ENCODE measurements at places on chromosomes 1 and 21.

DNA sequence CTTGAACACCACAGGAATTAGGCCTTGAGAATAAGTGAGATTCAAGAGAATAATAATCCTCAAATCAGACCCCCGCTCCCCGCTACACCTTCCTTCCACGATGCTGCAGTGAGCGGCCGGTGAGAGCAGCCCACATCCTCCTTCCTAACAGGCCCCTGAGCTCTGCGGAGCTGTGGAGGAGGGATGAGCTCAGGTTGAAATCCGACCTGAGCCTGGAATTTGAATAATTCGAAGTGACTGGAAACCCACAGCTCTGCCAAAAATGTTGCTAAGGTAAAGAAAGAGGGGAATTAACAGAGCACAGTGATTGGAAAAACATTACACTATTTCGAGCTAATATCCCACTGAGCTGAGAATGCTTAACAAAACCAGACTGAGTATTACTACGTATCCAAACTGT, 90.0 kb downstream of the URB2 start:
- H3K4me1 ChIP-seq = peaks cover 2% of the 10 kb centered on the region
- DNase-seq = no peak
- peaks cover 5% of the 10 kb centered on the region for H3K27me3 ChIP-seq
- H3K27ac ChIP-seq = no peak overlapping the region
- no peak overlapping the region for H3K4me3 ChIP-seq

- H3K36me3 ChIP-seq = peaks cover 2% of the 10 kb centered on the region
- H3K4me1 ChIP-seq = no peaks in the 10 kb centered on the region
- no peak for DNase-seq
Measured at GRCh38 chr1:6984986-6985385, 199.7 kb downstream of the CAMTA1 start.

- H3K27ac ChIP-seq = no peak overlapping the region
- peaks cover 2% of the 10 kb centered on the region for H3K4me1 ChIP-seq
- no peak overlapping the region for H3K4me3 ChIP-seq
- H3K27me3 ChIP-seq = peaks cover 46% of the 10 kb centered on the region
Measured at GRCh38 chr1:182917378-182917777, 35.6 kb downstream of the SHCBP1L start.

DNA sequence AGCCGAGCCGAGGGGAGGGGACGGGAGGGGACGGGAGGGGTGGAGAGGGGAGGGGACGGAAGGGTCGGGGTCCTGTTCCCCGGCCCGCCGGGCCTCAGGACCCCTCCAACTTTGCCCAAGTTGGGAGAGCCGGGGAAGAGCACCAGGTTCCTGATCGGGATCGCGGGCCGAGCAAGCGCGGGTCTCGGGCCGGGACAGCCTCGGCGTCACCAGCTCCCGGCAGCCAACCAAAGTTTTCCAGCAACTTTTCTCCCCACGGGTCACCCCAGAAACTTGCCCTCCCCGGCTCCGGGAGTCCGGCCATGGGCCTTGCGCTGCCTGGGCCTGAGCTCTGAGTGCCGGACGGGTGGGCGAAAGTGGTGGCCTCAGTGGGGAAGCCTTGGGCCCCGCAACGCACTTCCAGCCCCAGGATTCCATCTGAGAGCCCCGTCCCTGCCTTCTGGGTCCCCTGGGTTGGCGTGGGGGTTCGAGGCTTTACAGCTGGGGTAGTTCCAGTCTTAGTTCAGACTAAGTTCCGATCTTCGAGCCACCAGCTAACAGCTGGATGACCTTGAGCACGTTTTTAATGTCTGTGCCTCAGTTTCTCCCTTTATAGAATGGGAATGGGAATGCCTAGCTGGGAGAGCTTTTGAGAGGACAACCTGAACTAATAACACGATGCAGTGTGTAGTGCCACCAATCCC, 458 bp downstream of the ZC3H12A start:
- no peak for DNase-seq
- H3K27me3 ChIP-seq = no peaks in the 10 kb centered on the region
- H3K36me3 ChIP-seq = peaks cover 7% of the 10 kb centered on the region

DNA sequence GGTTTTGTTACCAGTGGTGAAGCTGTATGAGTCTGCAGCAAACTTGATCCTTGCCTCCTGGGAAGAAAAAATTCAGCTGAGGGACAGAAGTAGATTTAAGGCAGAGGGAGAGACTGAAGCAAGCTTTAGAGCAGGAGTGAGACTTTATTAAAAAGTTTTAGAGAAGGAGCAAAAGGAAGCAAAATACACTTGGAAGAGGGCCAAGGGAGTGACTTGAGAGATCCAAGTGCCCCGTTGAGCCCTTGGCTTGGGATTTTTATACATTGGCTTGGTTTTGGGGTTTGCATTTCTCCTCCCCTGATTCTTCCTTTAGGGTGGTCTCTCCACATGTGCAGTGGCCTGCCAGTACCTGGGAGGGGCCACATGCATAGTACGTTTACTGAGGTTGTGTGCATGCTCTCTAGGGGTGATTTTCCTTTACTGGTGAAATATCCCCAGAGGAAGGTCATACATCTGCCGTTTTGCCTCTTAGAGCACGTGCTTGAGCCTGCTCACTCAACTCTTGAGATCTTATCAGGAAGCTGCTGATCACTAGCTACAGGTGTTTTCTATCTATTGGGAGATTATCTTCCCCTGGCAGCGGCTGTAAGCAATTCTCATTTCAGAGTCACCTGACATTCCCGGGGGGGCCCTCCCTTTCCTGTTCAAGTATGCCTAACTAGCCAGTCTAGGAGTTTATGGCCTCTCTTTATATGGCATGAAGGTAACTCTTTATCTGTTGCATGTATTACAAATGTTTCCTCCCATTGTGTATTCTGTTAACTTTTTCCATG, 20.3 kb downstream of the FASLG start:
- H3K4me1 ChIP-seq = peaks cover 35% of the 10 kb centered on the region
- H3K4me3 ChIP-seq = no peak overlapping the region
- no peak overlapping the region for H3K27ac ChIP-seq
- no peaks in the 10 kb centered on the region for H3K27me3 ChIP-seq

DNA sequence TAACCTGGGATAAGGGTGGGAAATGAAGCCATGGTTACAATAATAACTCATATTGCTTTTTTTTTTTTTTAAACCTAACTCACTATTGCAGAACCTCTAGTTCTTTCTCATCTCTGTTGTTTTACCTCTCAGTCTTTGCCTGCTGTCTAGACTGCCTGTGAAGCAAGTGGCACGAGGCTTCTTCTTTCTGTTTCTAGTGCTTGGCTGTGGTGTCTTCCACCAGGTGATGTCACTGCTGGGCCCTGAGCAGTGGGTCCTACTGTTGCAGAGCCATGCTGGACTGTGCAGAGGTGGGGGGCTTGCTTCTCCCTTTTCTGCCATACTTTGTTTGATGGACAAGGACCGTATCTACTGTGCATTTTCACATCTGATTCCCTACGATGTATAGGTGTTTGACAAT, 51.7 kb downstream of the ZNF326 start:
- DNase-seq = no peak
- peaks cover 30% of the 10 kb centered on the region for H3K27me3 ChIP-seq
- H3K4me3 ChIP-seq = no peak overlapping the region
- H3K4me1 ChIP-seq = peaks cover 4% of the 10 kb centered on the region
- no peak overlapping the region for H3K27ac ChIP-seq

DNA sequence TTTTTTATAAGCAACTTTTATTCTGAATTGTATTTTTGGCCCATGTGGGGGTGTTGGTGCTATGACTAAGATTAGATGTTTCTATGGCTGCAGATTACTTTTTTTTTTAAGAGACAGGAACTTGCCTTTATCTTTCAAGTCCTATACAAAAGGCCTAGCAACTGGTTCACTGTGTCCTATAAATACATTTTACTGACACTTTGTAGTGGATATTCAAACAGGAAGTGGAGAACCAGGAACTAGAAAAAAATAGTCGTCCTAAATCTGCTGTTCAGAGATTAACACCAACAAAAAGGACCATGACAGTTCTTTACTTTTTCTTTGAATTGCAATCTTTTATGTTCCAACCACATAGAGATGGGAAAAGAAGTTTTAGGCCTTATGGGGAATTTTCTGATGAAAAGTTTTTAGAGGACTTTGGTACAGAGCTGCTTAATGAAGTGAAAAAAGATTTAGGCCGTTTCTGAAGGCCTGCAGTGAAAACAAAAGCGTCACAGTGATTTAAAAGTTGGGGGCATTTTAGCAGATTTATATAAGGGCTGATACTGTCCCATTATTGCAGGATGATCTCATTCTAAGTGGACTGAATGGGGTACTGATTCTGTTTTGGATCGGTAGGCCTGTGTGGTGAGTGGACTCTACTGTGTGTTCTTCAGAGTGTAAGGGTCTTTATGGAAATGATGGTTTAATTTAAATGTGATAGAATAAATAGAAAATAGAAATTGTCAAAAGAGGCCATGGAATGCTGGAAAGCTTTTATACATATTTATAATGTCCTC, 136.4 kb upstream of the DEPDC1 start:
- no peak for DNase-seq
- no peak overlapping the region for H3K27ac ChIP-seq
- H3K4me3 ChIP-seq = no peak overlapping the region
- no peaks in the 10 kb centered on the region for H3K36me3 ChIP-seq

DNA sequence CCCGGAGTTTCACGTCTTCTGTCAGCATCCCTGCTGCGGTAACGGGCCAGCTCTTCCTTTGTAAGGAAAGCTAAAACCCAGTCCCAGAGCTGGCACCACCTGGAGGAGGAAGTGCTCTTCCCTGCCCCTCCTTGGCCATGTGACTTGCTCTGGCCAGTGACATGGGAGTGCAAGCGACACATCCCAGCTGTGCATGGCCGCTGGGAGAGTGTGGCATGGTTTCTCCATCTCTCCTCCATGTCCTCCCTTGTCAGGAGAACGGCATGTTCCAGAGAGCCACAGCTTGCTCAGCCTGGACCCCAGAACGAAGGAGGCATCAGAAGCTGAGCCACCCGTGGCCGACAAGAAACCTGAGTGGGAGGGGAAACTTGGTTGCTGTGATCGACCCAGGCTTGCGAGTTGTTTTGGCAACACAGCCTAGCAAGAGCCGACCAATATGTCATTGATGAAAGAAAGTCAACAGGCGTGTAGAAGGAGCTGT, 2.7 kb upstream of the PRXL2B start:
- H3K4me3 ChIP-seq = peak overlapping the region; percentile 91
- H3K27ac ChIP-seq = peak overlapping the region; percentile 97
- peaks cover 3% of the 10 kb centered on the region for H3K36me3 ChIP-seq
- H3K4me1 ChIP-seq = peaks cover 37% of the 10 kb centered on the region

- H3K4me3 ChIP-seq = no peak overlapping the region
- H3K27me3 ChIP-seq = peaks cover 53% of the 10 kb centered on the region
- DNase-seq = no peak
- no peaks in the 10 kb centered on the region for H3K4me1 ChIP-seq
- no peak overlapping the region for H3K27ac ChIP-seq
Measured at GRCh38 chr1:207938016-207938415, 27.1 kb upstream of the CD34 start.

DNA sequence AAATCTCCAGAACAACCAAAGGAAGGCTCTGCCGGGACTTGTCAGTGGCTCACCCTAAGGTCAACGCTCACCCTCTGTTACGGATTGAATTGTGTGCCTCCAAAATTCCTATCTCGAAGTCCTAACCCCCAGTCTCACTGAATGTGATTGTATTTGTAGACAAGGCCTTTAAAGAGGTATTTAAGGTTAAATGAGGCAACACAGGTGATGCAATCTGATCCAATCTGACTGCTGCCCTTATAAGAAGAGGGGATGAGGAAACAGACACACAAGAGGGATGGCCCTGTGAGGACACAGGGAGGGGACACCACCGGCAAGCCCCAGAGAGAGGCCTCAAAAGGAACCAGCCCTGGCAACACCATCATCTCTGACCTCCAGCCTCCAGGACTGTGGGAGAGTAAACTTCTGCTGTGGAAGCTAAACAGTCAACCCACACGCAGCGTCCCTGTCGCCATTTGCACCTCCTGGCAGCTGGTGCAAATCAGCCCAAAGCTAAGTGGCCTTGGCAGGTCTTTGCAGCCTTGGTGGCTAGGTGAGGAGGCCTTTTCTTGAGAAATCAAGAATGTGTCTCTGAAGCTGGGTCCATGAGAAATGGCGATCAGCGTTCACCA, 24.2 kb downstream of the UBASH3A start:
- no peak for DNase-seq
- peaks cover 10% of the 10 kb centered on the region for H3K36me3 ChIP-seq

DNA sequence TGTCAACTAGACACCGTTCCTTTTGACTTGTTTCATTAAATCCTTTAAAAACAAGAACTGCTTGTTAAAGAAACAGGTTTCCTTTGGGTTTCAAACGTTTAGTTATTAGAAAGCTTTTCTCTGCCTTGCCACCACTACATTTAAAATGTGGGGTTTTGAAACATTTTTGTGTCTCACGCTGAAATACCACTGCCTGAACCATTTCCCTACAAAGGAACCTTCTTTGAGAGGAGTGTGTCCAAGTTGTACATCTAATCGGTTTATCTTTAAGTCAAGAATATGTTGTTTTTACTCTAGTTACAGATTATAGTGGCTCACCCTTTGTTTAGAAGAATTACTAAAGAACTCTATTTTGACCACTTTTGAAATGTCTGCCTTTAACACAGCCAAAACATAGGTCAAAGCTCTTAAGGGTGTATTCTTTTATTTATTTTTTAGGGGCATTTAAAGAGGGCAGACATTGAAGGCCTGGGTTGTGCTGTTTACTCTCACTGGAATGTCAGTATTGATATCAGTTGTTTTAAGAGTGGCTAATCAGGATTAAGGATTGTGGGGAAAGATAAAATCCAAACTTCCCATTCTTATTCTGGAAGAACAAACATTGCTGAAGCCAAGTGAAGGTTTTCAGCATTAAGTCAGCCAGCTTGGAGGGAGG, 143.4 kb downstream of the GALNT2 start:
- no peak for DNase-seq
- no peak overlapping the region for H3K27ac ChIP-seq
- H3K4me1 ChIP-seq = peaks cover 48% of the 10 kb centered on the region
- no peaks in the 10 kb centered on the region for H3K27me3 ChIP-seq
- H3K4me3 ChIP-seq = no peak overlapping the region

GRCh38 chr1:50066806-50067205, 41.9 kb upstream of the ELAVL4 start:
- H3K36me3 ChIP-seq = no peaks in the 10 kb centered on the region
- peaks cover 4% of the 10 kb centered on the region for H3K27me3 ChIP-seq
- no peaks in the 10 kb centered on the region for H3K4me1 ChIP-seq
- no peak for DNase-seq
- H3K4me3 ChIP-seq = no peak overlapping the region
